ENCODE measurements at places on chromosomes 3 and 15. TPM values are rescaled to one million over a fixed set of nuclear protein-coding genes. Genes with fewer than 3 reads are reported as not detected.

GRCh38 chr3:53518495-53518981, 24.1 kb downstream of the CACNA1D start:
- no peak overlapping the region for H3K4me3 ChIP-seq
- no peak for DNase-seq
- H3K36me3 ChIP-seq = no peaks in the 10 kb centered on the region
- no peak overlapping the region for H3K27ac ChIP-seq
- peaks cover 4% of the 10 kb centered on the region for H3K27me3 ChIP-seq
- H3K4me1 ChIP-seq = peaks cover 4% of the 10 kb centered on the region

The HDGFL3 gene
- total RNA-seq = 117 TPM

DNA sequence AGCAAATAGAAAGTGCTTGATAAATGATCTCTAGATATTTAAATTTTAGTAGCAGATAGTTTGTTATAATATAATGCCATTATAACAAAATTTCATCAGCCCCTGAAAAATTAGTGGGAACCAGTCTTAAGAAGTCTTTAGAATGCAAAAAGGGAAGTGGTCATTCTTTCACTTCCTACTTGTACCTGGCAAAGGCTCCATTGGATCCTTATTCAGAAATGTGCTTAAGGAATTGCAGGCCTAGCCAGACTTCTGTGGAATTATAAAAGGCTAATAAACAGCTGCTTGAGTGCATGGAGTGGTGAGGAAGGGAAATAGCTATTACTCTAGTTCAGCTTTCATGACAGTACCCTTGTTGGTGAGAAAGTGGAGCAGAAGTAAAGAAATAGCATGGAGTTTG, 24.2 kb downstream of the PPM1L start:
- H3K27me3 ChIP-seq = no peaks in the 10 kb centered on the region
- H3K36me3 ChIP-seq = no peaks in the 10 kb centered on the region
- DNase-seq = no peak
- no peak overlapping the region for H3K27ac ChIP-seq

The LCMT2 gene
- 11.0 TPM for total RNA-seq

- no peak for DNase-seq
- no peak overlapping the region for H3K4me3 ChIP-seq
- no peaks in the 10 kb centered on the region for H3K36me3 ChIP-seq
- H3K4me1 ChIP-seq = peaks cover under 1% of the 10 kb centered on the region
These were observed 190.0 kb upstream of the LINGO1 start for GRCh38 chr15:77822631-77823230.

DNA sequence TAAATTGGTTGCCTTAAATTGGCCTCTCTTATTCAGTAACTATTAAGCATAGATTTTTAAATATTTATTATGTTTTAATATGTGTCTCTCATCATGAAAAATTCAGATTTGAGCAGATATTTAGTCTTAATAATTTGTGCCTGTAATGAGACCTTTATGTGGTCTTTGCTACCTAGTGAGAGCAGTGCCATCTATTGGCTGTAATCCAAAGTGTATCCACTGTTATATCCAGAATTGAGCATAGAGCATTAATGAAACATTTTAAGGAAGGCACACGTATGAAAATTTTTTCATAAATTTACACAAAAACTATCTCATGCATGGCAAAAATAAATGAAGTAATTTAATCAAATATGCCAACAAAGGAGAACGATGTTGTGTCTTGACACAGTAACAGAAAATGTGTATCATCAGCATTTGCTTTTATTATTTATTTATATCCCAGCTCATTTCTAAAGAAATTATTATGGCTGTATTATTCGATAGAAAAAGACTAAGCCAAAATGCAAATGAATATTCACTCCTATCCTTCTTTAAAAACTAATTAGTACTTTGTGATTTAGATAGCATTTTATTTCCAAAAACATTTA, 203.5 kb downstream of the RSRC1 start:
- no peak overlapping the region for H3K27ac ChIP-seq
- H3K36me3 ChIP-seq = no peaks in the 10 kb centered on the region
- no peaks in the 10 kb centered on the region for H3K27me3 ChIP-seq
- no peak overlapping the region for H3K4me3 ChIP-seq
- H3K4me1 ChIP-seq = no peaks in the 10 kb centered on the region
- no peak for DNase-seq

The RAD51 gene
- total RNA-seq = 13.2 TPM

The SCG5 gene
- 18.2 TPM for total RNA-seq

DNA sequence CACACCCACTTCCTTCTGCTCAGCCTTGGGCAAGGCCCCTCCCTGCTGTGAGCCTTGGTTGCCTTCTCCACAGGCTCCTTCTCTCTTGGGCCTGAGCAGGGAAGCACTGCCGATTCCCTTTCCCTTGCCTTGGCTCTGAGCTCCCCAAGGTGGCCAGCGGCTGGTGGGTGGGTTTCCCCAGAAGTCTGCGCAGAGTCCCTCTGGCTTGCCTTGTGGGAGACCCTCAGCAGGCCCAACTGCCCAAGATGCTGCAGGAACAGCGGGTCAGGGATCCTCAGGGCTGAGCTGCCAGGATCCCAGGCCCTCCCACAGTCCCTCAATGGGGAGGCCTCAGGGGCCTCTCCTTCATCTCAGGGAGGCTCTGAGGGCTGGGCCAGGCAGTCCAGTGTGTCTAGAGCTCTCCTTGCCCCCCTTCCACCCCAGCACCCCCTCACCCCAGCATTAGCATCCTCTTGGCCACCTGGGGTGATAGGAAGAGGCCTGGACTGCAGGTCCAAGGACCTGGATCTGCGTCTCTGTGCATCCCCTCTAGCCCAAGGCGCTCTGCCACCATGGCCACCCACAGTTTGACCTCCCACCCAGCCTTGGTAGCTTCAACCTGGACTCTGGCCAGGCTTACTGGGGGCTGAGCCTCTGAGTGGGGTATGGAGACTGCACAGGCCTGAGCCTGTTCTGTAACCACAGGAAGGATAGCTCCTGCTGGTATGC, 68.6 kb downstream of the EXOG start:
- DNase-seq = no peak
- H3K27me3 ChIP-seq = no peaks in the 10 kb centered on the region
- H3K36me3 ChIP-seq = no peaks in the 10 kb centered on the region
- no peaks in the 10 kb centered on the region for H3K4me1 ChIP-seq

DNA sequence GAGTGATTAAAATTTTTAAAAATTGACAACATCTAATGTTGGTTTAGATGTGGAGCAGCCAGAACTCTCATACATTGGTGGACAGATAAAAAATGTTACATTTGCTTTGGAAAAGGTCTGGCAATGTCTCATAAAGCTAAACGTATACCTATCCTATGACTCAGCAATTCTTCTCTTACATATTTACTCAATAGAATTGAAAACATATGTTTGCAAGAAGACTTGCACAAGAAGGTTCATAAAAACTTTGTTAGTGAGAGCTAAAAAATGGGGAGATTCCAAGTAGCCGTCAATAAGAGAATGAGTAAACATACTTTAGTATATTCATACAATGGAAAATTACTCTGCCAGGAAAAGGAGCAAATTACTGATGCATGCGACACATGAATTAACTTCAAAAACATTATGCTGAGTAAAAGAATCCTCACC, 30.0 kb downstream of the MASP1 start:
- H3K27ac ChIP-seq = no peak overlapping the region
- no peak overlapping the region for H3K4me3 ChIP-seq
- H3K4me1 ChIP-seq = peaks cover 35% of the 10 kb centered on the region
- H3K36me3 ChIP-seq = no peaks in the 10 kb centered on the region
- DNase-seq = no peak

DNA sequence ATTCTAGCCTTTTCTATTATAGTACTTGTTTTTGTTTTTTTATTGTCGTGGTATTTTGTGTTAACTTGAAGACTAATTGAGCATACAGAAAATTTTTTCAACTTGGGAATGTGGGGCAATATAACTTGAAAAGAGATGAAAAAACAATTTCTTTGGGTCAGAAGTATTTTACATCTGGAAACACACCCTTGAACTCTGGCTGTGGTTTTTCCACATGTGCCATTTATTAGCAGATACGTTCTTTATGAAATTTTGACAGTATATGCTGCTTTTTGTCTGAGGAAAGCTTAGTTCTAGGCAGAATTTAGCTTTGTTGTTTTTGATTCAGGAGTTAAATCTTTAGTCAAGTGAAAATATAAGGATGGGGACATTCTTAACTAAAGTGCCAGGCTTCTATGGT, 44.7 kb downstream of the TCF12 start:
- peak overlapping the region; percentile 53 for H3K27ac ChIP-seq
- no peak for DNase-seq
- H3K36me3 ChIP-seq = no peaks in the 10 kb centered on the region
- H3K27me3 ChIP-seq = no peaks in the 10 kb centered on the region
- no peak overlapping the region for H3K4me3 ChIP-seq
- H3K4me1 ChIP-seq = peaks cover 39% of the 10 kb centered on the region

Data from progenitor cell of endocrine pancreas (in vitro differentiated cells).